ENCODE measurements at places on chromosomes 13 and 19.
A peak's percentile ranks its signal among the peaks of the same experiment; 100 is the strongest.

- peak; percentile 11 for DNase-seq
Observed at GRCh38 chr13:109684824-109685202, 101.6 kb downstream of the IRS2 start.

GRCh38 chr19:45172611-45173208 lies 5.3 kb downstream of the TRAPPC6A start:
- no peak for DNase-seq

DNA sequence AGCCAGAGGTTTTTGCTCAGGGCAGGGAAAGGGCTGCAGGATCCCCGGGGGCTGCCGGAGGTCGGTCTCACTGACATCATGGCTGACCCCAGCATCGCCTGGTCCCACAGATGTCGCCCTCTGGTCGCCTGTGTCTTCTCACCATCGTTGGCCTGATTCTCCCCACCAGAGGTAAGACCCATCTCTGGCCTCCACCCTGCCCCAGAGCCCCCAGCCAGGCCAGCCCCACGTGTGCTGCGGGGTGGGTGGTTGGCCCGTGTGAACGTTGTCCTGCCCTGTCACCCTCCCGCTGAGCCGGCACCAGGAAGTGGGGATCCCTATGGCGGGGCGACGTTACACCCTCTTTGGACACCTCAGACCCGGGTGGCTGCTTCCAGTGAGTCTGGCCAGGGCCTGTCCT lies 906 bp downstream of the FXYD5 start:
- DNase-seq = no peak

GRCh38 chr13:48319531-48320398 lies 16.2 kb downstream of the RB1 start:
- DNase-seq = no peak

DNA sequence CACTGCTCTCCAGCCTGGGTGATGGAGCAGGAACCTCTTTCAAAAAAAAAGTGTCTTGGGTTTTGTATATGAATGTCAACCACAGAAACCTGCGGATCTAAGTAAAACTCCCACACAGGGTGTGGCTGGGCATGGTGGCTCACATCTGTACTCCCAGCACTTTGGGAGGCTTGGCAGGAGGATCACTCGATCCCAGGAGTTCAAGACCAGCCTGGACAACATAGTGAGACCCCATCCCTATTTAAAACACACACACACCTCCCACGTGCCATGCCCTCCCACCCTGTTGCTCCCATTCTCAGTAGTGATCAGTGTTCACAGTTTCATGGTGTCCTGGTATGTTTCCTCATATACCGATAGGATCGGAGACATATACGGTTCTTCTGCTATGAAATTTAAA lies 9.2 kb downstream of the TMED1 start:
- DNase-seq = no peak

DNA sequence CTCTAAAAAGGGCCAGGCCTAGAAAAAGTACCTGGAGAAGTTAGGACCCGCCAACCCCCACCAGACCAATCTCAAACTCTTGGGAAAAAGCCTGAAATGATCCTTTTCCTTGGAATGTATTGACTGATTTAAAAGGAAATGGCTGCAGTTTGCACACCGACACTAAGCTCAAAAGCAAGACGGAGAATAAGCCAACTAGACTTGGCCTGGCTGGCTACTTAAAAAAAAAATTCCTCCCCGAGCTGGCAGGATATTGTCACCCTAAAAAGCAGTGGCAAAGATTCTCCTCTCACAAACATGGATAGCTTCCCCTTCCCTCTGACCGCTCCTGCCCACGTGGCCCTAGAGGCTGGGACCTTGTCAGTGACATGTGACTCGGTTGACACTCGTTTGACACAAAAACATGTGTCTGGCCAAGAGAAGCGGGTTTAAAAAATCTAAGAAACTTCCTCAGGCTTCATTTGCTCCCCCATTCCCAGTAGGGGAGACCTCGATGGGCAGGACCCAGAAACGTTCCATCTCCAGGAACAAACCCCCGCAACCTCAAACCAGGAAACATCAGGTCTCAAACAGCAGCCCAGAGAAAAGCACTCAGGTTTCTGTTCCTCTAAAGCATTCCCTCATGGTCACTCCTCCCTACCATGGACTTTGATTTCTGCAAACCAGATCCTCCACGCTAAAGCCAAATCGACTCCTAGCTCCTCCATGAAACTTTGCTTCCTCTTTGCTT lies 1.3 kb downstream of the RFX1 start:
- no peak for DNase-seq

GRCh38 chr19:5463959-5464358 lies 8.7 kb downstream of the ZNRF4 start:
- no peak for DNase-seq

GRCh38 chr19:23779645-23780044 lies 21.0 kb upstream of the ZNF681 start:
- DNase-seq = no peak

DNA sequence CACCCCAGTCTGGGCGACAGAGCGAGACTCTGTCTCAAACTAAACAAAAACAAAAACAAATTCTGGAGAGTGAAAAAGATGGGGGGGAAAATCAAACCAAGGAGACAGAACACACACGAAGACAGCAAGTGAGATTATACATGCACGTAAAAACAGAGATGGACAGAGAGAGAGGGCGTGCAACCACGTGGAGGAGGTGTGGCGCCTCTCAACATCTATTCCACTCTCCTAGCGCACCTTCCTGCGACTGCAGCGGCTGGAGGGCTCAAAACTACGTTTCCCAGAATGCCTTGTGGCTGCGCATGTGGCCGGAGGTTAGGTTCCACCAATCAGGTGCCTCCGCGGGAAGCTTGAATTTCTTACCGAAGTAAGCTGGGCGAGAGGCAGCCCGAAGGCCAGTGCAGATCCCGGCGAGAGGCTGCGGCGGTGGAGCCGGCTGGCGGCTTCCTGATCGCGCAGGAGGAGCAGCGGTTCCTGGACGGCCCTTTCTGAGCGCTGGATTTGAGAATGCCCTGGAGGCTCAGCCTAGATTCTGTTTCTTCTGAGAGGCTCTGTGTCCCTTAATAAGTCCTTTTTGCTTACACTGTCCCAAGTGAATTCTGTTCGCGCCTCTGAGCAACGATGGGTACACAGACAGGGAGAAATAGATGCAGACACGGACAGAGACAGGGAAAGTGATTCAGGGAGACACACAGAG lies 13.1 kb upstream of the NANOS2 start:
- DNase-seq = peak; percentile 83

- peak; percentile 78 for DNase-seq
Observed at GRCh38 chr19:44748426-44749254, at the start of gene BCL3. Gene BCL3, plus strand, starts transcription at chr19:44748708. Its CDS starts 83 bp downstream, at chr19:44748791.

- no peak for DNase-seq
Observed at GRCh38 chr13:71860547-71861138, 6.4 kb downstream of the DACH1 start.

- DNase-seq = peak; percentile 63
Observed at GRCh38 chr19:32566246-32566830, 14.7 kb upstream of the PDCD5 start.

DNA sequence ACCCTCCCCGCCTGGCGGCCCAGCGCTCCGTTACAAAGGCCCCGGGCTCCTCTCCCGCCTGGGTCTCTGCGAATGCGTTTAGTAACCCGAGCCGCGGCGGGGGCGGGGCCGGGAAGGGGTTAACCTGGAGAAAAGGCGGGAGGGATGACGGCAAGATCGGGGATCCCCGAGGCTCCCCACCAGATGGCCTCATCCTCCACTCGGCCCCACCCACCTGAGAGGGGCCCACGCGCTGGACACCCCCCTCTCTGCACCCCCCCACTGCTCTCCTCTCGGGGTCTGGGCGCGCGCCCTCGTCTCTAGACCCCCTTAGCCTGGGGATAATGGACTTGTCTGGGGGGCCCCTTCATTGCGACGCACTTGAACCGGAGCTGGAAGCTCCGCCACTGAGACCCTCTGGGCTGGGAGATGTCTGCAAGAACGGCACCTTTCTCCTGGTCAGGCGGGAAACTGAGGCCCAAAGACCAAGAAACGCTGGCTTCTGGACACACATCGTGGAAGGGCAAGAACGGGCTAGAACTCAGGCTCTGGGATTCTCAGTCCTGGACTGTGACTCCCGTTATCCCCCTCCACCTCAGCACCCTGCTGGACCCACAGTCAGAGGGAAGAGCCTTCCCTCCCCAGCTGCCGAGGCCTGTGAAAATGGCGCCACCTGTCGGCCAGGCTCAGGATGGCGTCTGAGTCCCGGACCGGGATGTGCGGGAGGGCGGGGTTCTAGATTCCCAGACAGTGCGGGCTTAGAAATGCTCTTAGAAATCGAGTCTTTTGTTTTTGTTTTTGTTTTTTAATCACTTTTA lies 2.9 kb upstream of the LTBP4 start:
- DNase-seq = peak; percentile 89

DNA sequence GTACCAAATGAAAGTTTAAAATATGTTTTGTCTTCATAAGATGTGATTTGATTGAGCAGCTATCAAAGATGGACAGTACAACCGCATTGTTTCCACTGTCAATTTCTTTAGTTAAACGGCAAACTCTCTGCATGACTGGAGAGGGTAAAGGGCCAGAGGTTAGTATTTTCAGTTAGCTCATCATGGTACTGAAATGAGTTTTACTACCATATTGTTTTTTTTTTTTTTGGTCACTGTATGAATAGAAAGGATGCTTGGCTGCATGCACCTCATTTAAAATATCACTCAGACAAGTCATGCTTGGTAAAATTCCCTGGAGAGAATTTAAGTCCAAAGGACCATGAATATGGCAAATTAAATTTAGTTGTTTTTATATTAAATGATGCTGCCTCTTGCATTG lies 942.1 kb upstream of the SPRY2 start:
- no peak for DNase-seq

DNA sequence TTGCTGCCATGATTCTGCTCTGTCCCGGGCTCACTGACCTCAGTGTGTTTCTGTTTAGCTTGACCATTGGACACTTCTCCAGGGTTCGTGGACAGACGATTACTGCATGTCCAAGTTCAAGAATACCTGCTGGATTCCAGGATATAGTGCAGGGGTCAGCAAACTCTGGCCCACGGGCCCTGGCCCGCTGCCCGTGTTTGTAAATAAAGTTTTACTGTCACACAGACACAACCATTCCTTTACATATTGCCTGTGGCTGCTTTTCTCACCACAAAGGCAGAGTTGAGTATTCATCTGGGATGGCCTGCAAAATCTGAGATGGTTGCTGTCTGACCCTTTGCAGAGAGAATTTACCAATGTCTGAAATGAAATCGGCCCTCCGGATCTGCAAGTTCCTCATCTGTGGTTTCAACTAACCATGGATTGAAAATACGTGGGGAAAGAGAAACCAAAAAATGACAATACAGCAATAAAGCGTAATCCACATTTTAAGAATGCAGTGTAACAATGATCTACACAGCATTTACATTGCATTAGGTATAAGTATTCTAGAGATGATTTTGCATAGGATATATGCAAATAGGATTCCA lies 25.9 kb upstream of the F2RL3 start:
- DNase-seq = no peak

GRCh38 chr19:34236035-34236987 lies 18.0 kb upstream of the GARRE1 start:
- DNase-seq = peak; percentile 79

DNA sequence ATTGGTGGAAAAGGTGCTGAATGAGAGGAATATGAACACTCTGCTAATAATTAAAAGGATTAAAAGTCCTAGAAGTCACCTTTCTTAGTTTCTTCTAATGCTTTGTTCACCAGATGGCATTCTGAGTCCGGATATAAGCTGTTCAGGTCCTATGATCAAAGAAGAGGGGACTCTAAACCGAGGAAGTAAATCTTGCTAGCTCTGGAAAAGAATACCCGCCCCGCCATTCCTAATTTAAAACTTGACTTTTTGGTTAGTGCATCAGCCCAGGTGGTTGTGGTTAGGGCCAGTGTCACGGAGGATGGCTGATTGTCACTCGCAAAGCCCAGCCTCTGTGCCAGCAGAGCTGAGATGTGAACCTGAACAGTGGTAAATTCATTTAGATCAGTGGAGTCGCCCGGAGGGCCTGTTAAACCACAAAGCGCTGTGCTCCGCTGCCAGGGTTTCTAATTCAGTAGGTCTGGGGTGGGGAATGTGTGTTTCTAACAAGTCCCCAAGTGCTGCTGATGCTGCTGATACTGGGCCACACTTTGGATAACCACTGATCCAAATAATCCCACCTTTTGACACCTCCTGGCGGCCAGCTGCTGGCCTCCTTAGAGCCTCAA lies 425.4 kb downstream of the DCT start:
- DNase-seq = no peak

DNA sequence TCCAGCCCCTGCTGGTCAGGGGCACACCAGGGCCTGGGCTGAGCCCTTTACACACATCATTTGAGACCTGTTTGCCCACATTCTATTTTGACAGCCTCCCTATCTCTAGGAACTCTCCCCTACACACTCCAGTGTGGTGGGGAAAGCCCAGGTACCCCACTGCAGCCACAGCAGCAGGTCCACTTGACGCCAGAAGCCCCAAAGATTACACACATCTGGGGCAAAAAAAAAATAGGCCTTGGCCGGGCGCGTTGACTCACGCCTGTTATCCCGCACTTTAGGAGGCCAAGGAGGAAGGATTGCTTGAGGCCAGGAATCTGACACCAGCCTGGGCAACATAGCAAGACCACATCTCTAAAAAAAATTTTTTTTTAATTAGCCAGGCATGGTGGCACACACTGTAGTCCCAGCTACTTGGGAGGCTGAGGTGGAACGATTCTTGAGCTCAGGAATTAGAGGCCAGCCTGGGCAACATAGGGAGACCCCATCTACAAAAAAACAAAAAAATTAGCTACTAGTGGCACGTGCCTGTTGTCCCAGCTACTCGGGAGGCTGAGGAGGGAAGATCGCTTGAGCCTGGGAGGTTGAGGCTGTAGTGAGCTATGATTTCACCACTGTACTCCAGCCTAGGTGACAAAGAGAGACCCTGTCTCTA lies 18.0 kb upstream of the CD22 start:
- no peak for DNase-seq

- DNase-seq = peak; percentile 62
Observed at GRCh38 chr19:3458229-3459088, 21.9 kb downstream of the SMIM24 start.

DNA sequence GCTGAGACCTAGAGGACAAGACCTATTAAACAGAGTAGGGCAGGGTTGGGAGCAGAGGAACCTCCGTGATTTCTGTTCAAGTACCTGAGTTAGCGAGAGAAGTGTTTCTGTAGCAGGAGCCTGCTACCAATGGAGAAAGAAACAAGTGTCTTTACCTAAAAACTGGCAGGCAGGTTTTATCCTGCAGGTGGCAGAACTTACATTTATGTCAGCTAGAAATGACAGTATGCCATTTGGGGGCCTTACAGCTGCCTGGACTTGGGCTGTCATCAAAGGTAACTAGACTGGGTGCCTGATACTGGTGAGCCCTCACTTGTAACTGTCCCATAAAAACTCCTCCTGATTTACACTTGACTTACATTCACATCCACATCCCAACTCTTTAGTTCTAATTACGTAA lies 185.3 kb upstream of the MIR17HG start:
- no peak for DNase-seq

Data from fibroblast of skin of scalp (primary cell).